ENCODE measurements at places on chromosomes 12 and 14.

GRCh38 chr12:27779416-27779919 is 565 bp upstream of the KLHL42 start:
- DNase-seq, result no peak

- no peak for DNase-seq
These were observed 25.1 kb upstream of the LTBP2 start for GRCh38 chr14:74637178-74637550.

DNA sequence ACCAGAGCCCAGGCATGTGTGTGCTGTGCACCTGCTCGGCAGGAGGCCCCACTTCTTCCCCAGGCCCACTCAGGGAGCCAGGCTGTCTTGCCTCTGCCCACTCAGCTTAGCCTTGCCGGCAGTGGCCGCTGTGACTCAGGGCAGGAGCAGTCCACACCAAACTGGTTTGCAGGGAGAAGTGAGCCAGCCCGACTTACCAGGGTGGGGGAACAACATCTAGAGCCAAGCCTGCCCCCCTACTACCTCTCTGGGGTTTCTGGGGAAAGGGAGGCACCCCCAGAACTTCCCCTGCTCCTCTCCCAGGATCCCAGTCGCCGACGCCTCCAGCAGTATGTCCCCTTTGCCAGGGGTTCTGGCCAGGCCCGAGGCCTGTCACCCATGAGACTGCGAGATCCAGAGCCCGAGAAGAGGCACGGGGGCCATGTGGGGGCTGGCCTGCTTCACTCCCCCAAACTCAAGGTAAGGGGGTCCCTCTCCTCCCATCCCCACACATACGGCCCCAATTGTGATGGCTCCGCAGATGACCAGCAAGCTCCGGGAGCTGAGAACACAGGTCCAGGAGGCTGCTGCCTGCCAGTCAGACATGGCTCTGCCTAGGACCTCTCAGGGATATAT is 3.0 kb downstream of the PLEKHG6 start:
- no peak for DNase-seq

- no peak for DNase-seq
These were observed 10.1 kb upstream of the SPATS2 start for GRCh38 chr12:49357103-49357678.

- DNase-seq, result no peak
These were observed 29.9 kb upstream of the SLC38A2 start for GRCh38 chr12:46402451-46402850.

DNA sequence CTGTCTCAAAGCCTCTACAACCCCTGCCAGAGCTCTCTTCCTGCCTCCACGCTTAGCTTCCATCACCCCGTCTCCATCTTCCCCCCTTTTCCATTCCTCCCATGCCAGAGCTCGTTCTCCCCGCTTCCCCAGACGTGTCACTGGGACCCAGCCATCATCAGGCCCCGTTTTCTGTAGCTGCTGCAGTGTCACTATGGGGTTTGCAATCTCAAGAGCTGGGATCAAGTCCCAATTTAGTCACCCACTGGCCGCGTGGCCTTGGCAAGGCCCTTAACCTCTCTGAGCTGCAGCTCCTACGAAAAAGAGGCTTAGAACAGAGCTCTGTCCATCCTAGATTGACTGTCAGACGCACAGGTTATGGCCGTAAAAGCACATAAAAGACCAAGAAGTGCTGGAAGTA is 901 bp upstream of the FAIM2 start:
- DNase-seq, result no peak

DNA sequence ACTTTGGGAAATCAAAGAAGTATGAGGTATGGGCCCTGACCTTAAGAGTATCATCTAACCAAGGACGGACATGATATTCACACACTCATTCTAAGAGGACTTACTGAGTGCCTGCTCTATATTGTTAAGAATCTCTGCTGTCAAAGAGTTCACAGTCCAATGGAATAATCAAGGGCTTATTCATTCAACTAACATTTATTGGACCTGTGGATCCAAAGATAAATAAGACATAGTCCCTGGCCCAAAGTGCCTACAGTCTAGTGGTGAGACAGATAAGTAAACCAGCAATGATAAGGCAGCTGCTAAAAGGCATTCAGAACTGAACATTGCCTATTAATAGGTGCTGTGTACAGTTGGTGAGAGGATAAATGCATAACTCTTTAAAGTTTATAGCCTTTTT is 11.0 kb downstream of the WDR20 start:
- DNase-seq, result no peak

GRCh38 chr14:102138961-102139285 is 774 bp upstream of the WDR20 start:
- no peak for DNase-seq

GRCh38 chr14:104397956-104398355 is 181.6 kb upstream of the C14orf180 start:
- DNase-seq, result no peak

- DNase-seq, result peak; percentile 24
These were observed 23.3 kb downstream of the GABARAPL1 start for GRCh38 chr12:10235761-10236631.

- no peak for DNase-seq
These were observed 2.4 kb upstream of the KIF26A start for GRCh38 chr14:104135904-104136471.

GRCh38 chr14:89563471-89563870 is 146.4 kb upstream of the FOXN3 start:
- no peak for DNase-seq

DNA sequence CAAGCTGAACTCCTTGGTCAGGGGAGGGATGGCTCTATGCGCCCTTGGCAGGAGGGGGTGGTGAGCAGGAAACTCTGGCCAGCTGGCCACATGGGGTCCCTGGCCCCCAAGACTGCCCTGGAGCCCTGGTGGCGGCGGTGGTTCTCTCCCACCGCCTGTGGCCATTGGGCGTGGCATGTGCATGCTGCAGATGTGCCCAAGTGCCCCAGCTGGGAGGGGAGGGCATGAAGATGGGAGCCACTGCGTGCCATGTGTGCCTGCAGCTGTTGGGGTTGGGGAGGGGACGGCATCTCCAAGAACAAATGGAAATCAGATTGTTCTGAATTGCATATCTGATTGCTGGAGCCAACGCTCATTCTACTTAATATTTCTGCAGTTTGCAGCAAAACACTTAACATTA is 115.7 kb upstream of the IGF1 start:
- DNase-seq, result no peak

DNA sequence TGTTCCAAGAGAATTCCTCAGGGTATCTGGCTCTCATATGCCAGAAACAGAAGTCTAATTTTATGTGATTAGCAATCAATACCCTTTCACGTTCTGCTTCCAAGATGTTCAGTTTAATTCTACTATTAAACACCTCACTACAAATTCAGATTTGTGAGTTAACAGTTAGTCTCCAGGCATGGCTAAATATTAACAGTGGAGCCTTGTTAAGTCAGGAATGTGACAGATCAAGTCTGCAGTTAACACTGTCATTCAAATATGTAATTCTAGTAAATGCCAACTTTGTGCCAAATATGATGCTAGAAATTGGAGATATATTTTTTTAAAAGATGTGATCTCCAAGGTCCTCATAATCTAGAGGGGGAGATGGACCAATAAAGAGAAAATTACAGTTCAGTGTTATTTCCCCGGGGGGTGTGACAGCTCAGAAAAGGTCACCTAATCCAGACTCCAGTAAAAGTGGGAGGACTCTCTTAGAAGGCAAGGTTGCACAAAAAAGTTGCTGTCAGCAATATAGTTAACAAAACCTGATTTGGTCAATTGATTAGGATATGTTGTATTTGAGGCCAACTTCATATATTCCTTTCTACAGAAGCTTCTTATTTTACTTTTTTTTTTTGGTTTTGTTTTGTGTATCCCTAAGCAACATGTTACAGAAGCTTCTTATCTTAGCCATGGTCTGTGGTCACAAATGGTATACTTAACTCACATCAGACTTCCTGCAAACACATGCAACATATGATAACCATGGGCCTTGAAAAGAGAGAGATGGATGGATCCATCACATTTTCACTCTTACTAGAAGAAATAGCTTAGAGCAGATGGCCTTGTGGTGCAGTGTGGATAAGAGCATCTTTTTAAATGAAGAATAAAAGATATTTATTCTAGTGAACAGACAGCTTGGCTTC is 18.4 kb upstream of the RNU6-7 start:
- DNase-seq, result no peak

DNA sequence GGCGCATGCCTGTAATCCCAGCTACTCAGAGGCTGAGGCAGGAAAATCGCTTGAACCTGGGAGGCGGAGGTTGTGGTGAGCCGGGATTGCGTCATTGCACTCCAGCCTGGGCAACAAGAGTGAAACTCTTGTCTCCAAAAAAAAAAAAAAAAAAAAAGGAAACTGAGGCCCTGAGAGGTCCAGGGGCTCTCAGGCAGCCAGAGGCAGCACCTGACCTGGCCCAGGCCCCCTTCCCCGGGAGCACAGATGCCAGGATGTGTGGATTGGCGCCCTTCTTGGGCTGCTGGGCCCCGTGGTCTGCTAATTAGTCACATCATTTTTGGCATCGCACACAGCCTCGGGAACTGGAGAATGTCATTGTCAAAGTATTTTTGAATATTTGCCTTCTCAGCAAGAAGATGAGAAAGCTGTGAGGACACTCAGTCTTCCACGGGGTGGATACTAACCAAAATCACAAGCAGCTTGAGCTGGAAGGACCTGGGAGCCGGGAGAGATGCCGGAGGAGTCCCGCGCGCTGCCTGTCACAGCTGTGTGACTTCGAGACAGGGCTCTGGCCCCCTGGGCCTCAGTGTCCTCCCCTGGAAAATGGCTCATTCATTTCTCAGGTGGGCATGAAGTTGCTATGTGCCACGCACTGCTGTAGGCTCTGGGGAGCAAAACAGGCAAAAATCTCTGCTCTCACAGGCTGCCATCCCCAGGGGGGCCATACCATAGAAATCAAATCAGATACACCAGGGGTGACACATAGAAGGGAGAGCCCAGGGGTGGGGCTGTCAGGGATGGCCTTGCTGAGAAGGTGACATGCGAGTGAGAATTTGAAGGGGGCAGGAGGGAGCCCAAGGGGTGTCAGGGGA is 12.5 kb upstream of the RCOR1 start:
- DNase-seq, result no peak

- DNase-seq, result no peak
These were observed 4.1 kb upstream of the DAAM1 start for GRCh38 chr14:59184396-59184795.

DNA sequence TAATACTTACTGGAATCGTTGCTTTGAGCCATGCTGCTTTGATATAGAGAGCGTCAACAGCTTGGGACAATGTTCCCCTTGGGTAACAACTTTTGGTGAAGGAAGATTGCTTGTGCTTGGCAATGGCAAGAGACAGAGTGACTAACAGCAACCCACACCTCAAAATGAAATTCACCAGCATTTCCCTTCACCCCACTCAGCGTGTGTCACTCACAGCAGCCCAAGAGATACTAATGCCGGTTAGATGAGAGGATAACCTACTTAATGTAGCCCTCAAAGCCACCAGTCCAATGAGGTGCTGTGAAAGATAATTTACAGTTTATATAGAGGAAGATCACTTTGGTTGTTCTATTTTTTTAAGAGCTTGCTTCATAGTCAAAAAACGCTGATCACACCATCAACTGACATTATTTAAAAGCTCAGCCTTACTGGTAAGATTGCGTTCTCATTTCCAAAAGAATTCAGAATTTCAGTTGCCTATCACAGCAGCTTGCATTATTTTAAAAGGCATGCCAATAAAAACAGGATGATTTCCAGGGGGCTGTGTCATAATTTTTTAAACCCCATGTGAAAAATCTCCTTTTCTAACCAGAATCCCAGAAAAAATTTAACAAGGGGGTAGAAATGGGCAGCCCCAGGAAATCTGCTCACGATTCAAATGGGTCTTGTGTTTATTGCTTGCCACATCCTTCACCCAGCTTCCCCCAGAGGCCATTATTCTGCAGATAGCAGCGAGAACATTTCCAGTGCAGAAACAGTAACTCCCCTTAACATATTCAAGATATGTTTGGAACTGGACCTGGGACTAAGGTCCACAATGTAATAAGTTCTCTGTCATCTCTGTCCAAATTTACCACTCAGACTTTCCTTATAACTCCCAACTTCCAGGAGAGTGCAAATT is at the start of gene IL26:
Gene IL26 (minus strand): TSS at position 235 of the 901 bp plus-strand sequence. CDS start 54 bp downstream, at position 181.
- DNase-seq, result peak; percentile 71

- peak; percentile 88 for DNase-seq
These were observed 4.5 kb downstream of the TAS2R50 start for GRCh38 chr12:10982244-10982643.

GRCh38 chr12:103498990-103499389 is 3.2 kb upstream of the C12orf42 start:
- DNase-seq, result peak; percentile 37

GRCh38 chr14:99062772-99063418 is 209.1 kb downstream of the BCL11B start:
- DNase-seq, result no peak

DNA sequence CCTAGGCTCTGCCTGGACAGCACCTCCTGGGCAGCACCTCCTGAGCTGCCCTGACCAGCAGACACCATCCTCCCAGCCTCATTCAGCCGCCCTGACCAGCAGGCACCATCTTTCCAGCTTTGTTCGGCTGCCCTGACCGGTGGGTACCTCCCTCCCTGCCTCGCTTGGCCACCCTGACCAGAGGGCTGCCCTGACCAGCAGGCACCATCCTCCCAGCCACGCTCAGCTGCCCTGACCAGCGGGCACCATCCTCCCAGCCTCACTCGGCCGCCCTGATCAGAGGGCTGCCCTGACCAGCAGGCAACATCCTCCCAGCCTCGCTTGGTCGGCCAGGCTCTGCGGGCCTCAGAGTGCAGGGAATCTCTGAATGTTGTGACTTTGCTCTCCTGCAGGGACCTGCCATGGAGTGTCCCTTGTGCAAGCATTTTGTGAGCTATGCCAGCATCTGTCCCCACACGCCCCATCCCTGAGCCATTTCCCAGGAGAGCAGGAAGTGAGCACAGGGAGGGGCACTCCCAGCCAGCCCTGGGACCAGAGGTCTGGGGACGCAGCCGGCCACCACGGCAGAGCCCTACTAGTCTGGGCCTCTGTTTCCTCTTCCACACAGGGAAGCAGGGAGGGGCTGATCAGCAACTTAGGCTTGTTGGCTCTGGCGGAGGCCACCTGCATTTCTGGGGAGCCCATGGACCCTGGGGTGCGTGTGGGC is 265.5 kb downstream of the SEC23A start:
- no peak for DNase-seq

- no peak for DNase-seq
These were observed 23.6 kb upstream of the NPFF start for GRCh38 chr12:53530920-53531319.

DNA sequence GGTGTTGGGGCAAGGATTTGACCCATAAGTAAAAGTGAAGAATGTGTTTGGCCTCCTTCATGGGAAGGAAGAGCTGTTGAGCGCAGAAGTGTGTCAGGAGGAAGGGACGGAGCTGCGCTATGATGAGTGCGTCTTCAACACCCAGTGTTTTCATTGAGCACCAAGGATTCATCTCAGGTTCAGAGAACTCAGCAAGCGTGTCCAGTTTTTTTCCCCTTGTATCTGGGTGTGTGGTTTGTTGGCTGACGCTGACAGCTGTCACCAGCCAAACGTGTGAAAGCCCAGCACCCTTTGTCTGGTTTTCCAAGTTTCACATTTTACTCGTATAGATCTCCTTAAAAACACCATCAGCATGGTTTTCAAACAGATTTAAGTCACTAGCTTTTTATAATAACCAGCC is 12.3 kb downstream of the EP400 start:
- no peak for DNase-seq

DNA sequence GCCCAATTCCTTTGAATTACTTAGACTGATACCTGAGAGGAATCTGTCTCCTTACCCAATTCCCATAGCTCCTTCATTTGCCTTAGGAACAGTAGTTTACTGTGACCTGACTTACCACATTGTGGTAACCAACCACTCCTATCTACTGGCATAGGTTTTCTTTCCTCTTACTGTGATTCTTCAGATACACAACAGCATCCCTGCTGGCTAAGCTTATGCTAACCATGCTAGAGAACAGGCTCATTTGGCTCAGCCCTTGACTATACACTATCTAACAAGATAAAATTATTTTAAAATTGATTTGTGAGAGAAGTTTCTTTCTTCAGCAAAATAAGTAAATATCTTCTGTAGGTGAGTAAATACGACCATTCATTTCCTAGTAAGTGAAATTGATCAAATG is 320.4 kb upstream of the DDHD1 start:
- DNase-seq, result no peak
